ENCODE measurements at places on chromosomes 3 and 15.

GRCh38 chr15:39194106-39194830 is 386.6 kb upstream of the THBS1 start:
- peak; percentile 51 for DNase-seq

DNA sequence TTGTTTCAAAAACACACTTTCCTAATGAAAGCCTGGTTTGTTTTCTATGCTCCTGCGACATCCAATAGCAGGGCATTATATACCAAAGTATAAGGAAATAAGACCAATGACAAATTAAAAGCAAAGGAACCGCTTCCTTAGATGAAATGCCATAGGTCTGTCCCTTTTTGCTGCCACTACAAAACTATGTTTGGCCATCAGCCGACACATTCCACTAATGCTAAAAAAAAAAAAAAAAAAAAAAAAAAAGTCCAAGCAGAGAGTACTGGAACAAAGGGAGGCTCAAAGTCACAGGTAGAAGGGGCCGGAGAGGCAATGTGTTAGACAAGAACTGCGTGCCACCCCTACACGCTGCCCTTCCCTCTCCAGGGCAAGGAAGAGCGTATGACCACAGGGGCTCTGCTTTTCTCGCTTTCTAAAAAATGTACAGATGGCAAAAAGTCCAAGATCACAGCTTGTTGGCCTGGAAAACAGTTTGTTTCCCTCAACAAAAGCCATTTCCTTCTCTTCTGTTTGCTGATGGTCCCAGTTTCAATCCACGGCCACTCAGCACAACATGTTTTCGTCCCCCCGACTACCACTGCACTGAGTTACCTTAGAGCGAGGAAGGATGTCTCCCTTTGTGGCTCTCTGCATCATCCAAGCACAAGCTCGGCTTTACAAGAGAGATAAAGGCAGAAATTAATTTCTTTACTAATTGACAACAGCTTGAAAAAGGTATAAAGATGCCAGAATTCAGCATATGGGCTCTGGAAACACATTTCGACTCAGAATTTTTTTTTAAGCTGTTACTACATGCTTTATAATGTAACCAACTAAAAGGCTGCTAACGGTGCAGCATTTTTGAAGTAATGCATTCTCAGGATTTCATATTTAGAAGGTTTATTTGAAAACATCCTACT is 70.8 kb downstream of the ABTB1 start:
- DNase-seq = no peak

DNA sequence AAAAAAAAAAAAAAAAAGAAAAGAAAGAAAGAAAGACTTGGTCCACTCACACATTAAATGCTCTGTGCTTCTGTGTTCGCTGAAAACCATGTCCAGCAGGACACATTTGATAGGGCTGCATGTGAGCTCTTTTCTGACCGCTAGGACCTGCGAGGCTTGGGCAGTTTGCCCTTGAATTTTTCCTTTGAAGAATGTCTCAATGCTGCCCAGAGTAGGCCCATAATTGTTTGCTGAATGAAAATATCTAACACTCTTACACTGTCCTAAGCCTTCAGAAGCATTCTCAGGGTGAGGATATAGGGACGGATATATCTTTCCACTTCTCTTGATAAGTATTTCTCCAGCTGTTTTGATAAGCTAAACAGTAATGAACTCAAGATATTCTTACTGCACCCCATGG is 6.0 kb downstream of the KIF9 start:
- no peak for DNase-seq

DNA sequence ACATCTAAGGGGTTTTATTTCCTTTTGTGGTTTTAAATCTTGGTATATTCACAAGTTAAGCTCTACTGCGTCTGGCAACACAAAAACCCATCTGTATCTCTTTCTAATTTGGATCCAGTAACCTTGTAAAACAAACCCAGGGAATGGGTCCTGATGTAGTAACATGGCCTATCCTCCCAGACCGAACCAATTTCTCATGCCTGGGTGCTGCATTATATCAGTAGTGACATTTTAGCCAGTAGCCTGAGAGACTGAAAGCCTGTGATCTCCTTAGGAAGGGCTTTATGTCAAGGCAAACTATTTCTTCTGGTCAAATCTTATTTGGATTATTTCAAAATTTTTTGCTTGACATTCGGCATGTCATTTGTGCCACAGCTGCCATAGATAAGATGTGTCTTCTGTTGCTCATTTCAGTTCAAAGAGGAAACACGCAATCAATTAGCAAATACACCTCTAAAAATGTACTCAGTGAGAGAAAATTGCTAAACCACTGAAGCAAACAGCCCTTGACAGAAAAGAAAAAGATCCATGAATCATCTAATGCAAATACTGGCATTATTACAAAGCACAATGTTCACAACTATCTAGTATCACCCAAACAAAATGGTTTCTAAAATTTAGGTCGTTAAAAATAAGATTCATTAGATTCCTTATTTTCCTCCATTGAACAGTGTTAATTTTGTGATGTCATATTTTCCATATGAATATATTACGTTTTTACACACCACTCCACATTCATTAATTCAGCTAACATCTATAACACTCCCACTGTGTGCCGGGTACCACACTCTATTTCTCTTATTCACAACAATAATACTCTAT is 4.0 kb downstream of the NPTN start:
- DNase-seq = no peak
